ENCODE measurements at places on chromosomes 7 and 10.
A peak's percentile ranks its signal among the peaks of the same experiment; 100 is the strongest.

DNA sequence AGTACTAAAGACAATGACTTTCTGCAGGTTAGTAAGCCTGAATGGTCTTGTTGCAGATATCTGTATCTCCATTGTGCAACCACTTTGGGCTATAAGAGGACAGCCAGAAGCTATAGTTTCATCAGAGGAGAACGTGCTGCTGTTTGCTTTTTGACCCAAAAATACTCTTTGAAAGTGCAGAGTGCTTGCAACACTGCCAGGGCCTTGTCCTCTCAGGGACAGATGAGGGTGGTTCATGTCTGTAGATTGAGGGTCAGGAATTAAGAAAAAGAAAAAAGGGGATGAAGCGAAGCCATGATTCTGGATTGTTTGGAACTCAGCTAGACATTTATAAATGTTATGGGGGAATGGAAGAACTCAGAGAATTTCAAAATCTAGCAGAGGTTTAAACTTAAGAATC, 212.5 kb downstream of the SEC23IP start:
- DNase-seq, result no peak

GRCh38 chr7:1705856-1706255, 35.8 kb downstream of the ELFN1 start:
- DNase-seq, result no peak

GRCh38 chr10:76045174-76045573, 613.8 kb downstream of the LRMDA start:
- DNase-seq, result no peak

DNA sequence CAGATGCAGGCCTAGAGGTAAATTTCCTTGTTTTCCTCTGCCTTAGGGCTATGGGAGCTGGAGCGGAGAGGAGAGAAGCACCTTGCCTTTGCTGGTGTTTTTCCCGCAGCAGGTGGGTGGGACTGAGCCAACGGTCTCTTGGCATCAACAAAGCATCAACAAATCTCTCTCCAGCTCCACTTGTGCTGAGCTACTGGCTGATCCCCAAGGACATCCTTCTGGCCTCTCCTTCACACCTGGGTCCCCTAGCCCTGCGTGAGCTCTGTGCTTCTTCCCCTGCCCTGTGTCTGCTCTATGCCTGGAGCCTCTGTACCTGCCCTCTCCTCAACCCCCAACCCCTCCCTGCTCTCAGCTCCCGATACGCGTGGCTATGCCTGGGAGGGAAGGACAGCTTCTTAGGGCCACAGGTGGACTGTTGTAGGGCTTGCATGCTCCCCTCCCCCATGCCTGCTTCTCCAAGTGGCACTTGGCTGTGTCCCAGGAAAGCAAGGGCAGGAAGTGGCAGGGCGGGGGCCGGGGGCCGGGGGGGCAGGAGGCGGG, 3.2 kb upstream of the CLDN4 start:
- DNase-seq, result no peak

DNA sequence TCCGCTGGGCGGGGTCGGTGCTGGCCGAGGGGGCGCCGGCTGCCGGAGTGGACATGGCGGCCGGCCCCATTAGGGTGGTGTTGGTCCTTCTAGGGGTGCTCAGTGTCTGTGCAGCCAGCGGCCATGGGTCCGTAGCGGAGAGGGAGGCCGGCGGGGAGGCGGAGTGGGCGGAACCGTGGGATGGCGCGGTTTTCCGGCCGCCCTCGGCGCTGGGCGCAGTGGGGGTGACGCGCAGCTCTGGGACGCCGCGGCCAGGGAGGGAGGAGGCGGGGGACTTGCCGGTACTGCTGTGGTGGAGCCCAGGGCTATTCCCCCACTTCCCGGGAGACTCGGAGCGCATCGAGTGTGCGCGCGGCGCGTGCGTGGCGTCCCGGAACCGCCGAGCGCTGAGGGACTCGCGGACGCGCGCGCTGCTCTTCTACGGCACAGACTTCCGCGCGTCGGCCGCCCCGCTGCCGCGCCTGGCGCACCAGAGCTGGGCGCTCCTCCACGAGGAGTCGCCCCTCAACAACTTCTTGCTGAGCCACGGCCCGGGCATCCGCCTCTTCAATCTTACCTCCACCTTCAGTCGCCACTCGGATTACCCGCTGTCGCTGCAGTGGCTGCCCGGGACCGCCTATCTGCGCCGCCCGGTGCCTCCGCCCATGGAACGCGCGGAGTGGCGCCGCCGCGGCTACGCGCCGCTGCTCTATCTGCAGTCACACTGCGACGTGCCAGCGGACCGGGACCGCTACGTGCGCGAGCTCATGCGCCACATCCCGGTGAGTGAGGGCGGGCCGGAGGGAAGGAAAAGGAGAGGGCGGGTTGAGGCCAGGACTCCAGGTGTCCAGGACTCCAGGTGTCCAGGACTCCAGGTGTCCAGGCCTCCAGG, 9.3 kb upstream of the CHCHD1 start:
- peak; percentile 46 for DNase-seq

DNA sequence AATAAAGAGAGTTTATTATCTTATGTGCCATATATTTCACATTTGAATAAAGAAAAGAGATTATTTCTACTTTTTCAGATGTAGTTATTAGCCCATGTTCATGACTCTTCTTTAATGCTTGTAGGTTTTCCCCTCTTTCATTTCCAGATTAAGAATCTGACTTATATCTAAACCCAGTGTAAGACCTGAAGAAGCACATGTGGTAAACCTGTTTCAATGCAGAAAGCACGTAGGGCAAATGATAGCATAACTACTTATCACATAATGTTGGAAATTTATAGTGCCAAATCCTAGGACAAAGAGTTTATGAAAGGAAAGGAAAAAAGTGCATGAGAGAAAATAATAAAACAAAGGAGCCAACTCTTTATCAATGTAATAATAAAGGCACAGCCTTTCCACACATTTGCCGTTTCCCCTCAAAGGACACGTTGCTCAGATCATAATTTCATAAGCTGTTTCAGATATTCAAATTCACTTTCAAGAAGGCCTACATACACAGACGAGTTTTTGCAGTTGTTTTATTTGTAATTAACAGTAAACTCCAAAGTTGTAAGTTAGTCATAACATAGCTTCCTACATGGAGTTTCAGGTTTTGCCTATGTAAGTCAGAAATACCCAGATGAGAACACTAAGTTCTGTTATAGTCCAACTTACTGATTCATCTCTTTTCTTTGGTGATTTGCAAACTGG, 88.8 kb upstream of the MDFIC start:
- DNase-seq, result no peak

DNA sequence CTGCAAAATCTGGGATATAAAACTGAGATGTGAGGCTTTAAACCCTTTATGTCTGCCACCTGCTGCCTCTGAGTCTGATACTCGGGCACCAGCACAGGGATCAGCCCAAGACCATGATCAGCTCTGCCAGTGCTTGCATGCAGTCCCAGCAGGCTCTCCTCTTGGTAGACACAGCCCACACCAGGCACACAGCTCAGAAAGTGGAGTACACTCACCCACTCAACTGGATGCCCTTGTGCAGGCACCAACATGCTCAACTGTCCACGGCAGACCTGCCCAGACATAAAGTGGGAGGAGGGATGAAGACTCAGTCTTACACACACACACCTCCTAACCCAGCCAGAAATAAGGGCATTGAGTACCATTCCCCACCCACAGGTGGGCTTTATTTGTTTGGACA, 18.2 kb upstream of the MYH16 start:
- no peak for DNase-seq

GRCh38 chr10:75827587-75828021, 396.2 kb downstream of the LRMDA start:
- no peak for DNase-seq

DNA sequence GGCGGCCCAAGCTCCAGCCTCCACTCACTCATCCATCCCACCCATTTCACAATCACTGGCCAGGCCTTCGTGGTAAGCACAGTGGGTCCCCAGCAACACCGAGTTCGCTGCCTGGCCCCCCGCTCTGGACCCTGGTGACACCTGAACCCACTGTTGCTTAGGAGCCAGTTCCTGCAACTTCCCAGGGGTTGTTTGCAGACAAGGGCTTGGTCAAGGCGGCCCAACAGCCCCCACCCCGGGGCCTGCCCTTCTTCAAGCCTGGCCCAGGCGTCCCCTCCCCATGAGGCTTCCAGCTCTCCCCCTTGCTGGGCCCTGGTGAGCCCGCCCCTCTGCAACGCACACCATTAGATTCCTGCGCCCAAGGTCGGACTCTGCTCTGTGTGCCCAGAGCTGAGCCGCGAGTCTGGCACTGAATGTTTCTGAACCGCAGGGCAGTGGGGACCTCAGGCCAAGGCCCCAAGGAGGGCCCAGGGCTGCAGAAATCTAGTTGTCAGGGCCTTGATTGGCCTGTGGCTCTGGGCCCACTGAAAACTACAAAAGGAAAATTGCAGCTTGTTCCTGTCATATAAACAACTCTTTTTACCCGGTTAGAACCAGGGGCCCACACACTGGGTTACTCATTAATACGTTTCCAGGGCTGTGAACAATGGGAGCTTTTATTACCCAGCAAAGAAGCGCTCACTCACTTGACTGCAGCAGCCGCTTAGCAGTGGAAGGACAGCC, 2.1 kb upstream of the COX19 start:
- DNase-seq, result no peak

GRCh38 chr7:120201290-120201689, 71.7 kb upstream of the KCND2 start:
- no peak for DNase-seq

DNA sequence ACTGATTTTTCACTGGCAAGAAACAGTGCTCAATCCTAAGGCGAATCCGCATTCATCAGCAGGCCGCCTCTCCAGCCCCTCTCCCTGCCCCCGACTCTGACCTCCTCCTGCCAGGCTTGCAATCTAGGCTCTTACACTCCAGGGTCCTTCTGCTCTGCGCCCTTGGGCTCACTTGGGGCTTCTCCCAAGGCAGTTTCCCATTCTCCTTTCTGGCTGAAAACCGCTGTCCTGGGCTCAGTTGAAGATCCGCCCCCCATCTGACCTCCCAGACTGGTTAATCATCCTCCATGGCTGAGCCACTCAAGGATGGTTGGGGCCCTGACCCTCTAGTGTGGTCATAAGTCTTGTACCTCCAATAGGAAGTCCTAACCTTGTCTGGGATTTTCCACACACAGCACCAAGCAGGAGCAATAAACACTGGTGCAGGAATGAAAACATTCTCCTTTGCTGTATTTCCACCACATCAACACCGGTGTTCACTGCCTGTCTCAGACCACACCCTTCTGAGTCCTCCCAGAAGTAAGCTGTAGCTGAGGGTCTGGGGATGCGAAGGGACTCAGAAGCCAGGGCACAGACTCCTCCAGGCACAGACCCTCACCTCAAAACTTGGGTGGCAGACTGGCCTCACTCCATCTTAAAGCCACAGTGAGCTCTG, 42.4 kb downstream of the TNS3 start:
- no peak for DNase-seq

- no peak for DNase-seq
These were observed 22.9 kb upstream of the LARP4B start for GRCh38 chr10:954396-954795.

DNA sequence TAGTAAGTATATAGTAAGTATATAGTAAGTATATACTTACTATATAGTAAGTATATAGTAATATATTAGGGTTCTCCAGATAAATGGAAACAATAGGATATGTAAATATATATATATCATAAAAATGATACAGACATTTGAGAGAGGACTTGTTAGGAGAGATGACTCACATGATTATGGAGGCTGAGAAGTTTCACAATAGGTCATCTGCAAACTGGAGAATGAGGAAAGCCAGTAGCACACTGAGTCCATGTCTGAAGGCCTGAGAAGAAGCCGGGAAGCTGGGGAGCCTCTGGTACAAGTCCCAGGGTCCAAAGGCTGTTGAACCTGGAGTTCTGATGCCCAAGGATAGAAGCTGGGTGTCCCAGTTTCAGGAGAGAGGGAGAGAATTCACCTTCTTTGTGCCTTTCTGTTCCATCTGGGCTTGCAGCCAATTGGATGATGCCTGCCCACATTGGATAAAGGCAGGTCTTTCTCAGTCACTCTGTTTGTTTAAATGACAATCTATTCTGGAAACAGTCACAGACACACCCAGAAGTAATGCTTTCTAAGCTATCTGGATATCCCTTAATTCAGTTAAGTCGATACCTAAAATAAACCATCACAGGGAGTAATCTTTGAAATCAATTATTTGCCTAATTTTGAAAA, 205.5 kb upstream of the CDC14C start:
- DNase-seq, result no peak

GRCh38 chr10:24622781-24623301, 100.8 kb downstream of the ARHGAP21 start:
- no peak for DNase-seq

DNA sequence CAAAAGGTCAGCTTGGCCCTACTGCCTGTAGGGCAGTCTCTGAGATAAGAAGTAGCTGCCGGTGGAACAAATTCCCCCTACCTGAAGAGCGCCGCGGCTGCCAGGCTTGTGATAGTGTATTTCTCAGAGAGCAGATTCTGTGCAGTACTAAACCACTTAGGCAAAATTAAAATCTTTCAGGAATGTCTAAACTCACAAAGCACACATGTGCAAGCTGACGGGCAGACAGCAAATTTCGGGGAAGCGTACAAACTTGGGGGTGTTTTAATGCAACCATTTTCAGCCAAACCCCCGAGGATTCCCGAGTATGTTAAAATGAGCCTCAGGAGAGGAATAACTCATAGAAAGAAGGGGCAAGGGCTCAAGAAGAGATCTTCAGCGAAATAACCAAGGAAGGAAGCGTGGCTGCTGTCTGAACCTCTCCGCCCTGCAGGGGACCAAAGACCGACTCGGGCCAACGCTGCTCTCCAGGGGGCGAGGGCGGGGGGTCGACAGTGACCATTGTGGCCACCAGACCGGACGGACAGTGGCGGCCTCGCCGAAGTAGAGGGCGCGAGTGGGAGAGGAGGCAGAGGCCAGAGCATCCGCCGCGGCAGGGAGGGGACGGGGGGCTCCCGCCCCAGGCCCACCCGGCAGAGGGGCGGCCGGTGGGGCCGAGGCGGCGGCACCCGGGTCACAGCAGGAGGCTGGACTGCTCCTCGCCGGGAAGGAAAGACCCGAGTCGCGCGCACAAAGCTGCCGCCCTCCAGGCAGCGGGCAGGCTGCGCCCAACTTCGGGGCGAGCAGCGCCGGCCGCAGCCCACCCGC, 819 bp downstream of the HYCC1 start:
- no peak for DNase-seq

GRCh38 chr7:77327067-77327931, 88.8 kb downstream of the GSAP start:
- no peak for DNase-seq

DNA sequence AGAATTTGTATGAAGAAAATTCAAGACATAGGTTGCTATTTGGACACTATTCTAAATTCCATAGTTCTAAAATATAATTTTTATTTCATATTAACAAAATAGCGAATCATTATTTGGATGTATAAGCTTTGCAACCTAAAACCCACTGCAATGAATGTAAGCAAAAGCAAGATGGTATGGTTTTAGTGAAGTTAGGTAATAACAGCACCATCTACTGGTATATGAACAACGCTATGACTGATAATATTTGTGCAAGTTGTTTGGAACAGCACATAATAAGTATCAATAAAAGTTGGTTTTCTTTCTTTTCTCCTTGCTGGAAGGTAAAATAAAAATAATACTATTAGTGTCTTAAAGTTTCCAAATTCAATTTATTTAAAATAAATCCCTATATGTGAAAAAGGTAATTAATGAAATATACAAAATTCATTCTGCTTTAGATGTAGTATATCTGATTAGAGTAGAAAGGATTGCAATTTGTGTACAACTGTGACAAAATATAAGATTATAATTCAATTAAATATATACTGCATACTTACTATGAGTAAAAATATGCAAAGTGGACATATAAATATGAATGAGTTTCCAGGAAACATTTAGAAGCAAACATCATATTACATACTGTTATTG, 79.0 kb upstream of the LSM8 start:
- DNase-seq, result no peak

GRCh38 chr7:101576998-101577397, 52.1 kb downstream of the MYL10 start:
- DNase-seq, result no peak

Data from stimulated activated CD8-positive, alpha-beta memory T cell treated with anti-CD3 and anti-CD28 coated beads, Interleukin-4, amount 100 ng/mL, for 4 hours (primary cell).